ENCODE measurements at places on chromosomes 3 and 15.

- DNase-seq, result no peak
Measured at GRCh38 chr3:69532547-69533224, 146.8 kb upstream of the FRMD4B start.

GRCh38 chr3:181919375-181919774 lies 207.7 kb downstream of the SOX2 start:
- DNase-seq, result no peak

DNA sequence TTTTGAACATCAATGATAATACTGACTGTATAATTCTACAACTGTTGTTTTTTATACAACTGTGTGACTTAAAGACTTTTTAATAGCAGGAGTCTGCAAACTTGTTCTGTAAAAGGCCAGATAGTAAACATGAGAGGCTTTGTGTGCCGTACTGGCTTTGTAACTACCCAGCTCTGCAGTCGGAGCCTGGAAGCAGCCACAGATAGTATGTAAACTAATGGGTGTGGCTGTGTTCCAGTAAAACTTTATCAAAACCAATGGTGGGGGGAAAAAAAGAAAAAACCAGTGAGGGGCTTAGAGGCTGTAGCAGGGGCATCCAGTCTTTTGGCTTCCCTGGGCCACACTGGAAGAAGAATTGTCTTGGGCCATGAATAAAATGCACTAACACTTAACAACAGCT lies 11.9 kb downstream of the ASB7 start:
- DNase-seq, result no peak

- DNase-seq, result no peak
Measured at GRCh38 chr3:64266065-64266931, 41.0 kb upstream of the PRICKLE2 start.

- no peak for DNase-seq
Measured at GRCh38 chr3:191631496-191631895, 170.5 kb downstream of the PYDC2 start.

Data from CD8-positive, alpha-beta T cell (primary cell).